Activated CD4-positive, alpha-beta T cell treated with anti-CD3 and anti-CD28 coated beads for 4 hours (primary cell): ENCODE measurements at places on chromosomes 7 and 10.

- no peak for DNase-seq
These were observed 367.1 kb downstream of the DPP6 start for GRCh38 chr7:154419344-154419743.

DNA sequence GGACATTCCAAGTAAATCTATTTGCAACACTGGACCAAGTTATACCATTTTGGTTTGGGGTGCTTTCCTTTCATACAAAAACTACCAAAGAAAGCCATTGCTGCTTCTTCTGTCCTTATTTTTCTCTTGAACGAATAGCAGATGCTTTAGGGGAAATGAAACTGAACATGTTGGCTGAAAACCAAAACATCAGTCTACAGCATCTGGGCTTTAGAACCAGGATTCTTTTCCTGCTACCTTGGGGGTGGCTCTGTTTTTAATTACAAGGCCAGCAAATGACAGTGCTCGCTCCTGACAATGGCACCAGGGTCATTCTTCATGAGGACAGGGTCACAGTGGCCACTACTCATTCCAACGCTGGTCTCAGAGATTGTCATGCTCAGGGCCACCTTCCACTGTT lies 80.3 kb downstream of the WDR11 start:
- DNase-seq: no peak

DNA sequence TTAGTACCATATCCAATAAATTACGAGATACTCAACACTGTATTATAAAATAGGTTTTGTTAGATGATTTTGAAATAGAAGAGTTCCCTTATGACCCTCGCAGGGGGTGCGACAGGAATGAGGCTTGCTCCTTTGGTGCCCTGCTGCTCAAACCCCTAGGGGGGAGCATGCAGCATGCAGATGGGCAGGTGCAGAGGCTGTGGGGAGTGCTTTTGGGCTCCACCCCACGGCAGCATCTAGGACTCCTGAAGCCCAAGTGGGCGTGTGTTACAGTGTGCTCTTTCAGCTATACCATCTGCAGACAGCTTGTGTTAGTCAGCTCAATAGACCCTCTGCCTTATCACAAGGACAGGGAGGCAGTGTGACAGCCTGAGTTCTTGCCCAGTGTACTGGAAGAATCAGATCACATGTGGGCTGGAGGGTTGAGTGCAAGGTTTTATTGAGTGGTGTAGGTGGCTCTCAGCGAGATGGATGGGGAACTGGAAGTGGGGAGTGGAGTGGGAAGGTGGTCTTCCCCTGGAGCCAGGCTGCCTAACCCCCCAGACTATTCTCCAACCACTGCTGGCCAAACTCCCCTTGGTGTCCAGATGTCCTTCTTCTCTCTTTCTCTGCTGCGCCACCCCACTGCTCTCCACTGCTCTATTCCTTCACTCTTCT lies 3.1 kb upstream of the MRC1 start:
- no peak for DNase-seq

DNA sequence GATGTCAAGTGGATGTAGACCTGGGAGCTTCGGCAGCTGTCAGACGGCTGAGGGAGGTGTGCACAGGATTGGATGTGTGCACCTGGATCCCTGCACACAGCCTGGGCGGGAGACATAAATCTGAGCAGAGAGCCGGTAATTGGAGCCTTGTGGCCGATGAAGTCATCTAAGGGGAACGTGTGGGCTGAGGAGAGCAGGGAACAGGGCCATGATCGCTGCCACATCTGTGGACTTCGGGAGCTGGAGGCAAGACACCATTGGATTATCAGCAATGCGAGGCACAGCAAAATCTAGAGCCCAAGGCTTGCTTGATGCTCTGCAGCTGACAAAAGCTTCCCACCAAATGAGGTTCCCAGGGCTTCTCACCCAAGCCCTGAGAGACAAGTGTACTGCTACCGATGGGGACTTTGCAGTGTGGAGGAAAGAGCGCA lies 147.7 kb downstream of the PTPN20 start:
- DNase-seq: no peak

DNA sequence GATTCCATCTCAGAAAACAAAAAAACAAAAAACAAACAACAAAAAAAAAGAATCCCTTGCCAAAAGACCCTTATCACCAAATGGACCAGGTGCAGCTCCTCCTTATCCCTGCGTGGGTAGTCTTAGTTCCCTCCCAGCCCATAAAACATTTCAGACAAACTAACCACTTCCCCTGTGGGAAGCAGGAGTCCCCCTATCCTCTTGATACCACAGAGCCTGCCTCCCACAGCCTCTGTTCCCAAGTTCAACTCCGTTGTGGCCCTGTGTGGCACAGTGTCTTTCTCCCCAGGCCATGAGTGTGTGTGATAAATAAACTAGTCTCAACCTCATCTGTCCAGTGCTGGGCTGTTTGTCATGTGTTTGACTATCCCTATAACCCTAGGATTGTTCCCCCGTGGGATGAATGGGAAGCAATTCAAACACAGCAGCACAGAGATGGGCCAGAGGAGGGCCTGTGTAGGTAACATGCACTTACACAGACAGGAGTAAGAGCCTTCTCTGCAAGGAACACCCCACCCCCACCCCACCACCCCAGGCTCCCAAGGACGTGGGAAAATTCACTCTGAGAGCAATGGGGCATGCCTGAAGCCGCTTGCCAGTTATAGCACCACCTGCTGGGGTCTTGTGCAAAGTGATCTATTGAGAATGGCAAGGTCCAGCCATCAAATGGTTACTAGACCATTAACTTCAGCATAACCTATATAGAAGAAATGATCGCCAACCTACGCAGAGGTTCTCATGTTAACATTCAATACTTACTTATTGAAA lies 147.1 kb upstream of the GHITM start:
- DNase-seq: no peak

GRCh38 chr7:11607686-11608085 lies 224.3 kb downstream of the THSD7A start:
- DNase-seq: no peak
